ENCODE measurements at places on chromosomes 2 and 18.

DNA sequence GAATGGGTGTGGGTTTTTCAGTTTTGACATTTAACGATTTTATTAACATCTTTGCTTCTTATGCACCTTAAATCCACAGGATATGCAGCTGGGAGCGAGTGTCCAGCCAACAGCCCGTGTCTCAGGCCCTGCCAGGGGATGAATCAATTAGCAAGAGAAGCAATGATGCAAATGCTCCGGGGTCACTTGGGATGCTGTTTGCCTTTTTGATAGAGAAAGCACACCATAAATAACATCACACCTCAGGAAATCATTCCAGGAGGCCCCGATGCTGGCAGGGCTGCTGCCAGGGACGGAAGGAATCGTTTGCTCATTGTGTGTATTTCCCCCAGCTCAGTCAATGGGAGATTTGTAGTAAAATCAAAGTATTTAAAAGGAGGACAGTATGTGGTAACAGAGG is 394.0 kb upstream of the HNRNPA3 start:
- no peak for DNase-seq

DNA sequence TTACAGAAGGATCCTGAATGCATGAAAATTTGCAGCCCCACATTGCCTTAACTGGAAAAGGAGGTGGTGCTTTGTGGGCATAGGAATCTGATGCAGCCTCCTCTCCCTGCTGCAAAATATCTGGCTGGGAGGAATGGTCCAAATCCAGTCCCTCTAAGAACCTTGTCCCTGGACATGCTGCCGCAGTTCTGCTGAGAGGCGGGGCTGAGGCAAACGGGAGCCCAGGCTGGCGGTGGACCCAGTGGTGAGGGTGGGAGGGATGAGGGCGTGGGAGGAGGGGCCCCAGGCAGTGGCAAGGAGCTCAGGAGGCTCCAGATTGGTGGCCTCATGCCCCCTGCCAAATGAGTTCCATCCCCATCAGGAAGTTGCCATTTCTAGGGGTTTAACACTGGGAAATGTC is 36.2 kb downstream of the ZAP70 start:
- DNase-seq = no peak

DNA sequence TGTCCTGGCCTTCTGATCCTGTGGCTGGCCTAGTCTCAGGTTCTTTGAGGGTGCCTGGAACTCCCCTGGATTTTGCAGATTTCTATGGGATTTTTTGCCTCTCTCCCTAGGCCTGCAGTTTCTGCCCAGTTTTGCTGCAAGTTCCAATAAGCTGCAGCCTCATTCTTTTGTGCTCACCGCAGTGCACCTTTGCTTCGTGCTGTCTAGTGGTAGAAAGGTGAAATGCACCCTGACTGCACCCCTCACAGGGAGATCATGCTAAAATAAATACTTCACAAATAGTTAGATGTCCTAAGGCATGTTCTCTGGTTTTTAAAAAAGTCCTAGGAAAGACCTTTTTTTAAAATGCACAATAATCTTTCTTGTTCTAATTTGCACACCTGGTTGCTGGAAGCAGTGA is 72.5 kb downstream of the GNAL start:
- DNase-seq = no peak

- no peak for DNase-seq
Observed at GRCh38 chr18:65827444-65827843, 76.6 kb downstream of the CDH7 start.

- no peak for DNase-seq
Observed at GRCh38 chr18:24214913-24215312, 76.1 kb downstream of the CABYR start.

- no peak for DNase-seq
Observed at GRCh38 chr2:226740039-226740648, 59.5 kb downstream of the IRS1 start.

GRCh38 chr2:43033466-43034241 is 192.8 kb downstream of the ZFP36L2 start:
- no peak for DNase-seq

DNA sequence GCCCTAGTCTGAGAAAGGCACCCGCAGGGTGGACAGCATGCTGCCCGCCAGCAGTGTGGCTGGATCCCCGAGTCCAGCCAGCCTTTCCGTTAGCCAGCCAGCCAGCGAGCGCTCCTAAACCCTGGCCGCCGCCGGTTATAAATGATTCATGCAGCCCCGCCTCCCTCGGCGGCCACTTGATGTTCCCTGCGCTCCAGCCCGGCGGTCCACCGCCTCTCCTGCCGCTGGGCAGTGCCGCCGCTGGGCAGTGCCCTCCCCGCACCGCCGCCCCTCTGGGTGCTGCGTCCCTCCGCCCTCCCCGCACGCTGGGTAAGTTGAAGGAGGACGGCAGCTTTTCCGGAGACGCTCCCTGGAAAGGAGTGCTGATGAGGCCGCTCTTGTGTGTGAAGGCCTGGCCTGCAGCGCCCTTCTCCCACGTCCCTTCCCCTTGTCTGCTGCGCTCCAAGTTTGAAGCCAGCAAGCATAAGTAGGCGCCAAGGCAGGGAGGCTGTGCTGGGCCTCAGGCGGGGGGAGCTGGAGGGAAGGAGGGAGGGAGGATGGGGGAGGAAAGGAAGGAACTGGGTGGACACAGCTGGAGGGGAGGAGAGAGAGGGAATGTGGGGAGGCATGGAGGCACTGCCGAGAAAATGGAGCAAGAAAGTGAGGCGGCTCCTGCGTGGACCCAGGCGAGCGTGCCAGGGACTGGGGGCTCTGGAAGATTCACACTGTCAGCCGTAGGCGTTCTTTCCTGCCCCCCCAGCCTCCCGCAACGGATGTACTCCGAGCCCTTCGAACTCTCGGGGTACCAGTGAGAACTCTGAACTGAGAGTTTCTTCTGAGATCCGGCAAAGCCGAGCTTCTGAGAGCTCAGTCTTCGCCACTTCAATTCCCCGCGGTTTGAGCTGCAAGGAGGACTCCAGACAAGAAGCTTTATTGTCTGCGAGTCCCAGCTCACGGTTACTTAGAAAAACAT is 131.9 kb downstream of the GLI2 start:
- no peak for DNase-seq

DNA sequence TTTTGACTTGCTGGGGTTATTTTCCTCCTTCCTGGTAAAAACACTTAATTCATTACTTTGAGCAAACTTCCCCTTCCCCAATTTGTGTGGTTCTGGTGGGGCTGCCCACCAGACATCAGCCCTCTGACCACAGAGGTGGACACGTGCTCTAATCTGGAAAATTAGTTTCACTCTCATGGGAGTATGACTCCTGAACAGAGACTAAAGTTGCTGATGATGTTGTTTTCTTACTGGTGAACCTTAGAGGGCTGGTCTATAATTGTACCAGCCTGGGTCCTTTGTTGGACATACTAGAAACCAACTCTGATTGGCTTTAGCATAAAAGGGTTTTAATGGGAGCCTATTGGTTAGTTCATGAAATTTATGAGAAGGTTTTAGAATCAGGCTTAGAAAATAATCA is 54.1 kb upstream of the ACYP2 start:
- no peak for DNase-seq

GRCh38 chr2:8628866-8629209 is 53.0 kb upstream of the ID2 start:
- DNase-seq = no peak

DNA sequence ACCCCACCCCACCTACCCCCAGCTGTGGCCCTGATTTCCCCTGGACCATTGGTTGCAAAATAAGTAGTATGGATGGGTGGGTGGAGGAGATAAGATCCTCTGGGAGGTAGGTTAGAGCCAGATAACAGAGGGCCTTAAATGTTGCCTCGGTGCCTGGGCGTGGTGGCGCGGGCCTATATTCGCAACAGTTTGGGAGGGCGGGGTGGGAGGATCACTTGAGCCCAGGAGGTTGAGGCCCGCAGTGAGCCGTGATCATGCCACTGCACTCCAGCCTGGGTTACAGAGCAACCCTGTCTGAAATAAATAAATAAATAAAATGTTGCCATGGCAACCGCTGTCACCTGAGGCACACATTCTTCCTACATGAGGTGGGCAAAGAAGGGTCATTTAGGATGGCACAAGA is 103.3 kb upstream of the GATA6 start:
- no peak for DNase-seq

DNA sequence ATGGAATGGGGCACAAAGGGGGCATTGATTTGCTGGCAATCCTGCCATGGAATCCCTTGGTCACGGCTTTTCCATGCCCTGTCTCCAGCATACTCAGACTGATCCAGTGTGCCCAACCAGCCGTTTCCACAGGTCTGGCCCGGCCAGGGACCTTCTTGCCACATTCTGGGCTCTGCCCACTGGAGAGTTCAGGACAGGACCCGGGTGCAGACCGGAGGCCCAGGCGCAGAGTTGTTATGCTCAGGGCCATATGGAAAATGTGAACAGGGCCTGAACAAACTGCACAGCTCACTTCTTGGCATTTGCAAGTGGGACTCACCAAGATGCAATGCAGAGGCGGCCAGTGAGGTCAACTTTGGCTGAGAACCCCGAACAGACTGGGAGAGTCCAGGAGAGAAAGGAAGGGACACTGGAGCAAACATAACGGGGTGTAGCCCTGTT is 15.6 kb upstream of the ASAP2 start:
- no peak for DNase-seq

Data from D721Med (cell line).